ENCODE measurements at places on chromosomes 4 and X.
A peak's percentile ranks its signal among the peaks of the same experiment; 100 is the strongest.

GRCh38 chr4:32042486-32043247 lies 1322.5 kb downstream of the PCDH7 start:
- DNase-seq, result no peak

GRCh38 chr4:111631215-111631999 lies 513.8 kb upstream of the FAM241A start:
- DNase-seq, result no peak

DNA sequence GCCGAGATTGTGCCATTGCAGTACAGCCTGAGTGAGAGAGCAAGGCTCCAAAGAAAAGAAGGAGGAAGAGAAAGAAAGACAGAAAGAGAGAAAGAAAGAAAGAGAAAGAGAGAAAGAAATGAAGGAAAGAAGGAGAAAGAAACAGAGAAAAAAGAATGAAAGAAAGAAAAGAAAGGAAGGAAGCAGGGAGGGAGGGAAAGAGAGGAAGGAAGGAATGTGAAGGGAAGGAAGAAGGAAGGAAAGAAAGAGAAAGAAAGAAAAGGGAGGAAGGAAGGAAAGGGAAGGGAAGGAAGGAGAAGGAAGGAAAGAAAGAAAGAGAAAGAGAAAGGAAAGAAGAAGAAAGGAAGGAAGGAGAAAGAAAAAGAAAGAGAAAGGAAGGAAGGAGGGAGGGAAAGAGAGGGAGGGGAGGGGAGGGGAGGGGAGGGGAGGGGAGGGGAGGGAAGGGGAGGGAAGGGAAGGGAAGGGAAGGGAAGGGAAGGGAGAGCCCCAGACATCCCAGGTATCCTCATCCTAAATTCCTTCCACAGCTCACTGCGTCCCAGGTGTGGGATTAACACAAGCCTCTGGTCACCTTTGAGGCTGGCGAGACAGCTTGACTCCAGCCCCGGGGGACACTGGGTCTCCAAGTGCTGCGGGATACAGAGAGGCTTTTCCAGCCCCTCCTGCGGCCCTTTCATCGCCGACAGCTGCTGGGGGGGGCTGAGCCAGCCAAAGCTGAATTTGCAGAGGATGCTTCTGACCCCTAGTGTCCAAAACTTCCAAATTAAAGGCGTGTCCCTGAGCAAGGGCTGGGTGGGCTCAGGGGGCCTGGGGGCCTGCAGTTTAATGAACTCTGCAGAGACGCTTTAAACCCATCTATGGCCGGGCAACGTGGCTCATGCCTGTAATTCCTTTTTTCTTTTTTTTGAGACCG lies 24.2 kb upstream of the CSF2RA start:
- no peak for DNase-seq

- no peak for DNase-seq
Measured at GRCh38 chr4:119746951-119747350, 118.3 kb upstream of the PDE5A start.

GRCh38 chr4:168639914-168640313 lies 143.1 kb downstream of the PALLD start:
- no peak for DNase-seq

GRCh38 chrX:28850955-28851354 lies 263.7 kb downstream of the IL1RAPL1 start:
- DNase-seq, result no peak

- no peak for DNase-seq
Measured at GRCh38 chr4:100935090-100935489, 412.2 kb downstream of the PPP3CA start.

- DNase-seq, result peak; percentile 23
Measured at GRCh38 chr4:38131371-38132091, 171.3 kb downstream of the PTTG2 start.

DNA sequence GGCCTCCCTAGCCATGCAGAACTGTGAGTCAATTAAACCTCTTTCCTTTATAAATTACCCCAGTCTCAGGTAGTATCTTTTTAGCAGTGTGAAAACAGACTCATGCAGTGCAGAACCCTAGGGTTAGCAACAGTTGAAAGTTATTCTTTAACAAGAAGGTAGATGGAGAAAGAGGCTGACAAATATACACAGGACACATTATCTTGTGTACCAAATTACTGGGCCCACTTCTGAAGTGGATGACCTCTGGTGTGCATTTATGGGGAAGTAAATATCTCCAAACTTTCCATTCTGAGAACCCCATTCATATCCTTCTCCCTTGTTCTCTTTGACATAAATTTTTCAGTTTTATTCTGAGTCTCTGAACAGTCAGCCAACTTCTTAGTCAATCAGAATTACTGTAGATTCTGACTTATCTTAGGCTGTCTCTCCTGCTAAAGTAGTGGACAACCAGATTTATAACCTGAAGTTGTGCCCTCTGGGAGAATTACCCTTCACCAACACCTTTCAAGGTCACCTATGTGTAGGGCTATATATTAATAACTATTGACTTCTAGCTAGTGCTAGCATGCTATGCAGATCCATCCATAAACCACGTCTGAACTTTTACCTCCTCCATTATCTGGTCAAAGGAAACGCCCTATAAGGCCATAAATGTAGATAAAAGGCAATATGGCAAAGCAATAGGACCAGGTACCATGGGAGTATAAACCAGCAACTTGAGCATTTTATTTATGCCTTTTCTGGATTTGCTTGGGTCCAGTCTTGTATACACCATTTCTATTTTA lies 72.5 kb upstream of the TAB3 start:
- no peak for DNase-seq

- DNase-seq, result no peak
Measured at GRCh38 chr4:8129136-8129535, 29.5 kb downstream of the ABLIM2 start.

DNA sequence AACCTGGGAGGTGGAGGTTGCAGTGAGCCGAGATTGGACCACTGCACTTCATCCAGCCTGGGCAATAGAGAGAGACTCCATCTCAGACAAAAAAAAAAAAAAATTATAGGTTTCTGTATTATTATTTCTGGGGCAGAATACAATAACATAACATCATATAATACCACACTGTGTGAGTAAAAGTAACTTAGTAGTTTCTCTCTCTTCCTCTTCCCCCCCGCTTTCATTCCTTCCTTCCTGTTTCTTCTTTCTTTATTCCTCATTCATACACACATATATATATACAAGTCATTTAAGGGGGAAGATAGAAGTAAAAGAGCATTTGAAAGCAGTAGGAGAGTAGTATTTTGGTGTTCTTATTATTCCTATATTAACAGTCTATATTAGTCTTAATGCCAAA lies 55.9 kb upstream of the FHDC1 start:
- DNase-seq, result no peak

- no peak for DNase-seq
Measured at GRCh38 chrX:20639115-20639514, 372.4 kb upstream of the RPS6KA3 start.

- no peak for DNase-seq
Measured at GRCh38 chr4:8427262-8427661, 13.3 kb downstream of the ACOX3 start.

DNA sequence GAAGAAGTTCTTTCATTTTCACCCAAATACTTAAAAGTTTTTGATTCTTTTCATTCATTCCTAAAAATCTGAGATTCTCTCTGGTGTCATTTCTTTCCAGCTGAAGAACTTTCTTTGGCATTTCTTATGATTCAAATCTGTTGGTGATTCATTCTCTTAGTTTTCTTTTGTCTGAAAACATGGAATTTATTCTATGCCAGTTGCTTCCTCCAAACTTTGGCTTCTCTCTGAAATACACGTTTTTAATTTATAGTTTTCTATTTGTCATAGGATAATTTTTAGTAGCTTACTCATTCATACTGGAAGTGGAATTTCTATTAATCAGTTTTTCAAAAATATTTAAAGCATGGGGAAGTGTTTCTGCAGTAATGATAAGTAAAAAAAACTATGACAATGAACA lies 1012.0 kb downstream of the RPA4 start:
- DNase-seq, result no peak

DNA sequence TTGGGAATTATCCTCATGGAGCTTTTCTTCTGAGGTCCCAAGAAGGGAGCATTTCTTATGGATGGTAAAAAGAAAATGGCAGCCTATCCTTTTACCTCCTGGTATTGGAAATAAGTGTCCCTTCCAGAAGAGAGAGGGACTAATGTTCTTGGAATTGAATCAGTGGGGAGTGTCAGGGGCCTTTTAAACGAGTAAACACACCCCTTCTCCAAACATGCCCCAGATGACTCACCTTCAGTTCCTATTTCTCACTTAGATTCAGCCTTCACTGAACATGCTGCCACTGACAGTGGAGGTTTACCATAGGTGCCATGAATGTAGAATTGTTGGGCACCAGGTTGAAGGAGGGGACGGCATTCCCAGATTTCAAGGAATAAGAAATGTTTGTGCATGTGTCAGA lies 19.0 kb downstream of the MAGEC2 start:
- DNase-seq, result no peak

DNA sequence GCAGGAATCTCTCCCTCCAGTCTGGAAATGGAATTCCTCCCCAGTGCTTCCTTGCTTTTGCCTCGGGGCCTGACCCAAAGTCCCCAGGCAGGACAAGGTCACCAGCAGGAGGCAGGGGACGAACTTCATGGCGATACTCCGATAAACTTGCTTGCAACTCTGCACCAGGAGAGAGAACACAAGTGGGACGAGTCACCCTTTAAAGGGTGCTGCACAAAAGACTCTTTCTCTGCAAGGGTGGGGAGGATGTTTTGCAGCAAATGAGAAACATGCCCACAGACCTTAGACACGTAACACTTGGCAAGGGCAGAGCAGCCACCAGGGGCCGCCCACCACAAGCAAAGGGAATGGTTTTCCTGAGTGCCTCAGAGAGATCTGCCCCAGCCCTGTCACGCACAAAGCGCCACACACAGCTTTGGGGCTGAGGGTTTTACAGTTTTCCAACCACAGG lies at the start of gene FGFBP2:
Gene FGFBP2 (minus strand): TSS at position 175 of the 451 bp plus-strand sequence. CDS start 46 bp downstream, at position 129.
- DNase-seq, result peak; percentile 59

GRCh38 chr4:1171311-1172227 lies 814 bp downstream of the SPON2 start:
- DNase-seq, result peak; percentile 50

GRCh38 chr4:105548483-105548882 lies 3.9 kb upstream of the ARHGEF38 start:
- DNase-seq, result no peak

GRCh38 chrX:48779399-48779798 lies 7.0 kb upstream of the GATA1 start:
- no peak for DNase-seq

- DNase-seq, result no peak
Measured at GRCh38 chr4:87108142-87108546, 112.3 kb downstream of the KLHL8 start.

DNA sequence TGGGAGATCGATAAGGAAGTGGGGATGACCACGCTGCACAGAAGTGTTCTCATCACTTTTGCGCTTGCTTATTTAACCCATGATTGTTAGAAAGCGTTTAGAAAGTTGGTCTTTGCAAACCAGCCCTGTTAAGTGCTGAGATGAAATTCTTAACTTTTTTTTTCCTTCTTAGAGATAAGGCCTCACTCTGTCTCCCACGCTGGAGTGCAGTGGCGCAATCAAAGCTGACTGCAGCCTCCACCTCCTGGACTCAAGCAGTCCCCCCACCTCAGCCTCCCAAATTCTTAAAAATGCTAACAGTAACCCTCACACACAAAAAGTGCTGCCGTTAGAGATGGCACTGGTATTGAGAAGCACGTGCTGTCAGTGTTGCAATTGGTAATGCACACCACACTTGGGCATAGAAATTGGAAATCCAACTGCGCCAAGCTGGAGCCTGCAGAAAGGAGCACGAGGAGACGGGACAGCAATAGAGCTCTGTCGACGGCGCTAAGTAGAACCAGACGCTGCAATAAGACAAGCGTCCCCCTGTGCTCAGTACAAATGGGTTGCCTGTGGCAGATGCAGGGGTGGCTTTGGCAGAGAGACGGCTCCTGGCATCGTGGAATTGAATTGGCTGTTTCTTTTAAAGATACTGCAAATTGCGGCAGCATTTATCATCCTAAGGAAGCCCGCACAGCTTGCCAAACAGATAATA lies 113.4 kb downstream of the TBL1X start:
- DNase-seq, result no peak

DNA sequence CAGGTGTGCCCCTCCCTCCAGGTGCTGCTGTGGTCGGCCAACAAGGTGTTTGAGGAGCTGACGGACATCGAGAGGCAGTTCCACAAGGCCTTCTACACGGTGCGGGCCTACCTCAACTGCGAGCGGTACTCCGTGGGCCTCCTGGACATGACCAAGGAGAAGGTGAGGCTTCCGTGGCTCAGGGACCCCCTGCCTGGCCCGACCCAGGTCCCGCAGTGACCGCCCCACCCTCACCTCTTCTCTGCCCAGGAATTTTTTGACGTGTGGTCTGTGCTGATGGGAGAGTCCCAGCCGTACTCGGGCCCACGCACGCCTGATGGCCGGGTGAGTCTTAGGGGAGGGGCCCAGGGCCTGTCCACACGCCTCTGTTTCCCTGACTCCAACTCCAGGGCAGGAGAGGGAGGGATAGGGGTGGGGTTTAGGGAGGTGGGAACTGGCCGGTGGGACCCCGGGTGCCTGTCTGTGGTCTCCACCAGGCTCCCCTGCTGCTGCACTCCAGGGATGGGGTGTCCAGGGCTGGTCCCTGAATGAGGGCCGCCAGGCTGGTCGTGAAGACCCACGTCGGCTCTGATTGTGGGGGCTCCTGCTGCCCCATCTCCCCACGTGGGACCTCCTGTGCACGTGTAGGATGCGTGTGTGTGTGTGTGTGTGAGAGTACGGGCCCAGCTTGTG lies 20.1 kb downstream of the ATP5ME start:
- DNase-seq, result no peak

GRCh38 chr4:176189891-176190795 lies 5.2 kb downstream of the SPATA4 start:
- no peak for DNase-seq

GRCh38 chr4:124931050-124931449 lies 218.5 kb upstream of the ANKRD50 start:
- DNase-seq, result no peak

GRCh38 chr4:89657931-89658700 lies 178.8 kb downstream of the SNCA start:
- DNase-seq, result no peak

DNA sequence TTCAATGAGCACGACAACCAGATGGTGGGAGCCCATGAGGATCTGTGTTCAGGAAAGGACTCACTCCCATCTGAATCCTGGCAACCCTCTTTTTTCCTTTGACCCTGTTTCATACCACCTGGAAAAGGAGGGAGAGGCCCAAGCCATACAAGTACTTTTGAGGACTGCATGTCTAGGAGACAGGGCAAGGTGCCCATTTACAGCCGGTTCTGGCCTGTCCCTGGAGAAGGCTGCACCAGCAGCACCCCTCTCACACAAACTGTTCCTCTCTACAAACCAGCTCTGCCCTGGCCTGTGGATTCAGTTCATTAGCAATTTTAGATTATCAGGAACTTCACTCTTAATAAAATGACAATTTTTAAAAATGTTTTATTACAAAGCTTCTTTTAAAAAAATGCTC lies 57.5 kb downstream of the HADH start:
- no peak for DNase-seq

DNA sequence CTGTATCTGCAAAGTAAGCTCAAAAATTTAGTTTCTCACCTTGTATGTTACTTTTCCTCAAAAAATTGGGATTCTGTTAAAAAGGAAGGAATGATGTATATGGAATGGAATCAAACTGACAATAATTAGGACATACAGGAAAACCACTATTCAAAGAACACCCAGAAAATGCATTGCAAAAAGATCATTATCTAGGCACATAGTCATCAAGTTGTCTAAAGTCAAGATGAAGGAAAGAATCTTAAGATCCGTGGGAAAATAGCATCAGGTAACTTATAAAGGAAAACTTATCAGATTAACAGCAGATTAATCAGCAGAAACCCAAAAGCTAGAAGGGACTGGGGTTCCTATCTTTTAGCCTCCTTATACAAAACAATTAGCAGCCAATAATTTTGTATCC lies 23.1 kb upstream of the PLK4 start:
- no peak for DNase-seq

- DNase-seq, result no peak
Measured at GRCh38 chr4:82652062-82652461, 90.3 kb upstream of the TMEM150C start.

Data from transverse colon (tissue), 4 donors.